Stimulated activated naive CD8-positive, alpha-beta T cell treated with anti-CD3 and anti-CD28 coated beads, Interleukin-15, Interleukin-2, amounts not matched to agents 100 U/mL and 50 U/mL, for 24 hours (primary cell): ENCODE measurements at places on chromosomes 4 and X.
A peak's percentile ranks its signal among the peaks of the same experiment; 100 is the strongest.

DNA sequence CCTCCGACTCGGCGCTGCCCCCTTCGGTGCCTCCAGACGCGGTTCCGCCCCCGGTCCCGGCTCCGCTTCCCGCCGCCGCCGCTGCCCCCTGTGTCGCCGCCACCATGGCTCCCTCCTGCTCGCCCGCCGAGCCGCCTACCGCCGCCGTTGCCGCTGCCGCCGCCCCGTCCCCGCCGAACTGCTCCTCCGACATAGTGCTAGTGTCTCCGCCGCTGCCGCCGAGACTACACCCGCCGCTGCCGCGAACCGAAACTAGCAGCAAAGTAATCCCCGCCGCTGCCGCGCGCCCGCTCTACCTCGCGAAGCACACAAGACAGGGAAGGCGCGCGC is 340 bp downstream of the HNRNPD start:
- DNase-seq: peak; percentile 69

DNA sequence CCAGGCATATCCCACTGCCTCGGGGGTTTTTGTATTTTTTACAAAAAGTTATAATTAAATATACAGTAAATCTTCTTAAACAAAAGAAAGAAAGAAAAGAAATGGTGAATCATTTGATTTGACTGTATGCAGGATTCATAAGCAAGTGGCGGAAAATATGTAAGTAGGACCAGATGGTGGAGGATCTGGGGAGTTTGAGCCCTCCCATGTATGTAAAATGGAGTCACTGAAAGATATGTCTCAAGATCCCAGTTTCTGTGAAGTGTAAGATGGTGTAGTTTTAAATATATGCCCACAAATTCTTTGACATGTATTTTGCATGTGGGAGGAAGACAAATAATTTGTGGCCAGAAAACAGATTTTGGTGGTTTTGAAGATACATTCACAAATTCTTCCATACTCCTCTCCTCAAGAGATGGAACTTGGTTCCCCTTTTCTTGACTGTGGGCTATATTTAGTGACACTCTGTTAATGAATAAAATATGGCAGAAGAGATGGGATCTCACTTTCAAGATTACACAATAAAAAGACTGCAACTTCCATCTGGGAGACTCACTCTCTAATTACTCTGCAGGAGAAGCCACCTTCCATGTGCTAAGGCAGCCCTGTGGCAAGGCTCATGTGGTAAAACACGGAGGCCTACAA is 133.6 kb upstream of the S100G start:
- no peak for DNase-seq

GRCh38 chr4:76803522-76803921 is 94.4 kb downstream of the SOWAHB start:
- DNase-seq: no peak

- DNase-seq: no peak
These were observed 88.1 kb upstream of the PLAC1 start for GRCh38 chrX:134746410-134746785.

GRCh38 chr4:74583089-74583700 is 138.3 kb downstream of the AREG start:
- DNase-seq: no peak

GRCh38 chrX:12139934-12140611 is 1.8 kb downstream of the FRMPD4 start:
- DNase-seq: no peak

GRCh38 chr4:125010796-125011503 is 298.4 kb upstream of the ANKRD50 start:
- no peak for DNase-seq

GRCh38 chr4:186021461-186022167 is 47.3 kb upstream of the TLR3 start:
- no peak for DNase-seq

DNA sequence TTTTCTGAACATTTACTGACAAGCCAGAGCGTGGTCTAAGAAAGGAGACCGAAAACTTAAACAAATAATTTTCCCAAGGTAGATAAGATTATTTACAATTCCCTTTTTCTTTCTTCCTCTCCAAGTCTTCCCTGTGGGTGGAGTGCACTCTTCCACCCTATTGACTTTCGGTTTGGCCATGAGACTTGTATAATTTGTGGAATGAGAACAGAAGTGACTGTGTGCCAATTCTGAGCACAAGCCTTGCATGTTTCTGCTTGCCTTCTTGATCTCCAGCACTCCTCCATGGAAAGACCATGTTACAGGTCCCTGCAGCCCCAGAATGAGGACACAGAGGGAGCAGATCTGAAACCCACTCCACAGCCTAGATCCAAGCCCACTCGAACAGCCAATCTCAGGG is 150.0 kb upstream of the HPGD start:
- no peak for DNase-seq

GRCh38 chr4:119039779-119040178 is 95.9 kb upstream of the MYOZ2 start:
- no peak for DNase-seq

- peak; percentile 99 for DNase-seq
These were observed 436 bp upstream of the PPP3CA start for GRCh38 chr4:101347557-101348366.

DNA sequence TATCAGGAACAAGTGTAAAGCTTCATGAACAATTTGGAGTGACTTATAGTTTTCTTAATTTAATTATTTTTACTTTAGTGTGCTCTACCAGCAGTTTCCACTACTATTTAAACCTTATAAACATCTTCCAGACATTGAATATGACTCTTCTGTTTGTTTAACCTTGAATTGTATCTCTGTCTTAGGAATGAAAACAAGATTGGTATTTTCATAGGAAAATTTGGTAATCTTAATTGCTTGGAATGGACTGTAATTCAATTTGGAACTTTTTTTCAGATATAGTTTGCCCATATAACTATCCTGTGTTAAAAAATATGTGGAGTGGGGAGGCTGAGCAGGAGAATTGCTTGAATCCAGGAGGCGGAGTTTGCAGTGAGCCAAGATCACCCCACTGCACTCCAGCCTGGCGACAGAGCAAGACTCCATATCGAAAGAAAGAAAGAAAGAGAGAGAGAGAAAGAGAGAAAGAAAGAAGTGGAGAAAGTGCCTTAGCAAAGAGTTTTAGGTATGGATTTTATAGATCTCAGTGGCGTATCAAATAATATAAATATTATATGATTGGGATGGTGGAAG is 242.4 kb downstream of the BMPR1B start:
- no peak for DNase-seq

- no peak for DNase-seq
These were observed 168.8 kb downstream of the CLCN4 start for GRCh38 chrX:10325611-10326010.

DNA sequence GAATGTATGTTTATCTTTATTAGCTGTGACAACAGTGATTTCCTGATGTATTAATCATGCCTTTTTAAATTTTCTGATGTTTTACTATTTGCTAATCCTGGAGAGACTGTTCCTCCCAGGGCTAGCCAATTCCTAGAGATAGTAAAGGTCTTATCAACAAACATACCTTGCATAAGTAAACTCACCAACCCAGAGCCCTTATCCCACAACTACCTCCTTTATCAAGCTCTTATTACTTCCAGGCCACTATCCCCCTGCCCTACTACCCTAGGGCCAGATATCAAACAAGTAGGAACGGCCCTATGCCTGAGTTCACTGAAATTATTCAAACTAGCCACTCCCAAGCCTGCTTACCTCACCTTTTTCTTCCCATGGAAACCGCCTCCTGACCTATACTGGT is 58.2 kb upstream of the NPNT start:
- no peak for DNase-seq

DNA sequence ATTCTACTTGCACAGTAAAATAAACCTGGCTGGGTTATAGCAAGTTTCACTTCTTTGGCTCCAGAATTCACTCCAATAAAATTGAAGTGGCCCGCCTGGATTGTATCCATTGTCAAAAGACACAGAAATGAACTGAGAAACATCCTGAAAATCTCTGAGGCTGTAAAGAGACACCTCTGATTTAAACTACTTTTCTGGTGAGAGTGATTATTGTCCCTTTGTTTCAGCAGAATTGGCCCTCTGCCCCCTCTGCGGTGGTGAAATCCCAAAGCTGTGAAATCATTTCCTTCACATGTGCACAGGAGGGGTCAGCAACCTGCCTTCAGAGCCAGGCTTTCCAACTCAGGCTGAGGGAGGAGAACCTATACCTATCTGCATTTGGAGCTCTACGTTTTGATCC is 23.0 kb downstream of the GAB3 start:
- no peak for DNase-seq

GRCh38 chrX:68180579-68180978 is 252.7 kb downstream of the OPHN1 start:
- DNase-seq: no peak

DNA sequence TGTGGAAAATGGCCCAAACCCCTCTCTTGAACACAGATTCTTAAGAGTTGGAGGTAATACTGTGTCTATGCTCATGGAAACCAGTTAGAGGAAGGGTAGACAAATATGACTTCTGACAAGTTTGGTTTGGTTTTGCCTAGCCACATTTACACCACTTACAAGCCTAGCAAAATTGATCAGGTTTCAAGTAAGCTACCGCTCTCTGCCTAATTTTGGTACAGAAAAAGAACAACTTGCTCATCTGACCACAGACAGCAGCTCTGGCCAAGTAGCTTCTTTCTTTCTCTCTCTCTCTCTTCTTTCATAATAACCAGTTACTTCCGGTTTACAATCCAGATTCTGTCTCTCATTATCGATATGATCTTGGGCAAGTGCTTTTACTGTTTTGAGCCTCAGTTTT is 260.0 kb downstream of the GLUD2 start:
- no peak for DNase-seq

GRCh38 chr4:171813526-171814250 is 484 bp downstream of the GALNTL6 start:
- no peak for DNase-seq

- DNase-seq: no peak
These were observed 9.2 kb upstream of the EIF4E start for GRCh38 chr4:98937986-98938720.

DNA sequence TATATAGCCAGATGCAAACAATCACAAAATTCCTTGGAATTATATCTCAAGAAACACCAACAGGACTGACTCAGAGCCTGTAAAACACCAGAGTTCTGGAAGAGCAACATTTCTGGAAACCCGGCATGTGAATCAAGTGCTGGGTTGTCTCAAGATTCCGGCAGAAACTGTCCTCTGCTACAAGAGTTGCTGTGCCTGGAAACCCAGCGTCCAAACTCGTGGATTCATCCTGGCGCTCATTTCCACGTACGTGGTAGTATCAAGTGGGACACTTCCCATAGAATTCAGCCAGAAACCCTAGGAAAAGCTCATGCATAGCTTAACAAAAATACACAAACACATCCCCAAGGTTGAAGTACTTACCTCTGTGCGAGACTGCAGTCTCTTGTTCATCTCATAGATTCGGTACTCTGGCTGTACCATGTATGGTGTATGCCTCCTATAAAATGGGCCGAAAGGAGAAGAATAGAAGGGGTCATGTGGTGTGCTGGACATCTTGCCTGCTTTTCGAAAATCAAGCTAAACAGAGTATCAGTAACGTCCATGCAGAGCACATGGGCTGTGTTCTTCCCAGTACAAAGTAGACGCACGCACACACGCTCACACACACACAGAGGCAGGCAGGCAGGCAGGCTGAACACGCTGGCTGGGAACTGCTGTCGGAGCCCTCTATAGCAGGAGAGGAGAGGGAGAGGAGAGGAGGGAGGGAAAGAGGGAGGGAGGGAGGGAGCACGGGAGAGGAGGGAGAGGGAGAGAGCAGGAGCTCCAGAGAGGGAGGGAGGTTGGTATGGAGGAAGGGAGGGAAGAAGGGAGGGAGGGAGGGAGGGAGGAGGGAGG is at the start of gene LDB2:
LDB2 (minus strand) TSS at position 655 of the 837 bp plus-strand sequence.
- no peak for DNase-seq

GRCh38 chr4:99847362-99847976 is 30.8 kb downstream of the DAPP1 start:
- no peak for DNase-seq

DNA sequence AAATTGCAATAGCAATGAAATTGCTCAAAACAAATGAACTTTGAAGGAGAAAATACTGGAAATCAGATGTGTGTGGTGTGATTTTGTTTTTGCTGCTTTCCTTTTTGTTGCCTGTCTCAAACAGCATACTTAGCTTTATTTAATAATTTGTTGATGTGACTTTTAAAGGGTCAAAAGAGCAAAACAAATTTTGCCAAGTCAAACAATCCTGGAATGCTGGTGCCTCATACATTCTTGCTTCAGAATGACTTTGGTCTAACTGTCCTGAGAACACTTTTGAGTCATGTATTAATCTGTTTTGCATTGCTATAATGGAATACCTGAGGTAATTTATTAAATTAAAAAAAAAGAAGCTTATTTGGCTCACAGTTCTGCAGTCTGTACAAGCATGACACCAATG is 3.4 kb downstream of the PF4V1 start:
- no peak for DNase-seq

DNA sequence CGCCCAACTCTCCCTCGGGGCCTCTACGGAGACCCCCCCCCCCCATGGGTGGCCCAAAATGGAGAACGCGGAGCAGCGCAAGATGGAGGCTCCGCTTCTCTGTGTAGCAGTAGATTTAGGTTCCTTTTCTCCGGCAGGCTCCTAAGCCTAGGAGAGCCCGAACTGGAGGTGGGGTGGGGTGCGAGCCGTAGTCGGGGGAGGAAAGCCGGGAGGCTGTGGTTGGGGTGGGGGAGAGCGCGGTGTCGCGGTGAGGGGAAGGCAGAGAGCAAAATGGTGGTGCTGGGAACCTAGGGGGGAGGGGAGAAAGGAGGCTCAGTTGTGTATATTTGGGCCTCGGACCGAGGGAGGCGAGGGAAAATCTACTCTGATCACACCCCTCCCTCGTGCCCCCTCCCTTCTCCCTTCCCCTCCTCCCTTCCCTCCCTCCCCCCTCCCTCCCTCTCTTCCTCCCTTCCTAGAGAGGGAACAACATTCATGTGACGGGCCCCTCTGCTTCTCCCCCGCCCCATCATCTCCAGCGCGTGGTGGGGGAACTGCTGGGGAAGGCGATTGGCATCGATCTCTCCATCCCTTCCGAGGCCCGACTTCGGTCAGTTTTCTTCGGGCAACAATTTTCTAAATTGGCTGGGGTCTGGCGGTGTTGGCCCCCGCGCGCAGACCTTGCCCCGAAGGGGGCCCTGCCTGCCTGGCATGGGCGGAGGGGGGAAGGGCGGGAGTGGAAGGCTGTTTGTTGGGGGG is at the start of gene STAG2:
STAG2 (plus strand) TSS at position 439 of the 738 bp plus-strand sequence. CDS start 60,922 bp downstream, outside the sequence.
- DNase-seq: peak; percentile 73

GRCh38 chr4:8553991-8554405 is 26.2 kb upstream of the GPR78 start:
- DNase-seq: no peak

DNA sequence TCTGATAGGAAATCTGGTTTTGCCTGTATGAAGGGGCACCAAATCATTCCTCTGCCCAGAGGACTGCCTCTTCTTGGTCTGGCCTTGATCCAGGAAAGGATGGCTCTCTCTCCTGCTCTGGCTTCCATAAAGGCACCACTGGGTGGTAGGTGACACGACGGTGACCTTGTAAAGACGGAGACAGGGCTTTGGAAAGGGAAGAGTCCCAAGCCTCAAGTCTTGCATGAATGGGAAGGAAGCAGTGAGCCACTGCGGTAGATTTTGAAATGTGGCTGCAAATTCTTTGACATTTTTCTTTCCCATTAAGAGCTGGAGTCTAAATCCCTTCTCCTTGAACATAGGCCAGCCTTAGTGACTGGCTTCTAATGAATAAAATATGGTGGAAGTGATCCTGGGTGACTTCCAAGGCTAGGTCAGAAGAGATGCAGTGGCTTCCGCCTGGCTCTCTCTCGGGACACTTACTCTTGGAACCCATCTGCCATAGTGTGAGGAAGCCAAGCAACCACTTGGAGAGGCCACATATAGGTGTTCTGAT is 347.4 kb downstream of the BCOR start:
- DNase-seq: no peak

- DNase-seq: no peak
These were observed 239.0 kb upstream of the MID1 start for GRCh38 chrX:10859353-10859752.

GRCh38 chrX:7261672-7262332 is 113.8 kb upstream of the PUDP start:
- no peak for DNase-seq
